ENCODE measurements at places on chromosomes 5 and 9.

DNA sequence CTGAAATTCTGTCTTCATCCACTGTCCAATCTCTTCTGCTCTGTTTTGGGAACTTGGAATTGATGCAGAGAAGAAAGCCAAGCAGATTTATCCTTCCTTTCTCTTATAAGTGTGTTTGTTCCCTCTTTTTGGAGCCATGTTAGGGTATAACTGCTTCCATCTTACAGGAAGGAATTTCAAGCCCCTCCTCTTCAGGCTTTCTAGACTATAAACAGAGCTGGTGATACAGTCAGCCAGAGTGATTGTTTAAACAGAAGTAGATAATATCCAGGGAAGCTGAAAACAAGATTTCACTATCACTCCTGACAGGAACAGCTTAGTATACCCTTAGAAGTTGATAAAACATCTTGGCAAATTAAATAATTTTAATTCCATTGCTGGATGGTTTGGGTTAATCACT is 102.1 kb upstream of the DMRT1 start:
- DNase-seq = no peak

DNA sequence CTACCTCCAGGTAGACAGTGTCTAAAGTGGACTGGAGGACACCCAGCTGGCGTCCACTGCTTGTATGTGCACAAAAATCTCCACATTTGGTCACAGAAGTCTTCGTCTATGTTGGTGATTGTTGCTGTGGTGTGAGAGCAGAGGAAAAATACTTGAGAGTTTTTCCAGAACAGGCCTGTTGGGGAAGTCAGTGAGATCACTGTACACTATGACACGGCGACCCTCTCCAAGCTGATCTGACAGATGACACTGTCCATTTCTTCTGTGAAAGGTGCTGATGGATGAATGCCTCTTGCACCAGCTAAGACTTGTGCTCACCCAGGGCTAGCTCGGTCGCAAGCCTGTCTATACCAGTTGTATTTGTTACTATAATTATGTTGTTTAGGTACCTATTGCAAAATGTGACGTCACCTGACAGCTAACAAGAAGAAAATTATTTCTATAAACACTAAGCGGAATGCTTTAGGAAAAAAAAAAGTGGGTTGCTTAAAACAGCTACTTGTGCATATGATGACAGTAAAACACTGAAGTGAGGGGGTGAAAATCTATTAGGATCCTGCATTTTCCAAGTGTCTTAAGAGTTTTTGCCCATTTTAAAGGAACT is 142.3 kb downstream of the ROR2 start:
- no peak for DNase-seq

GRCh38 chr5:95086927-95087815 is 197.7 kb downstream of the MCTP1 start:
- DNase-seq = no peak

DNA sequence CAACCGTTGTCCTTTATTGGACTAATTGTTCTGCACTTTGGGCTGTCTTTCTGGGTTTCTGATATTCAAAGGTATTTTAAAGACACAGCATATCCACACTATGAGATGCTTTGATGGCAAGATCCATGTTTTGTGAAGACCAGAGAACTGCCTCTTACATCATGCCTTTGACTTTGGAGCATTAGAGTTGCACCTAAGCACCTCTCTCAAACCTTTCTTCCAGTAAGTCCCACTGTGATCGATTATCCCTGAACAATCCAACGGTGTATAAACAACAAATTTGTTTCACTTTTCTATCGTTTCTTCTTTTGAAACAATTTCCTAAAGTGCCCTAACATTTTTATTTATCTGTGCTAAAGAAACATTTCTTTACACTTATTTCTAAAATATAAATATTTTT is 144.4 kb downstream of the KCTD16 start:
- no peak for DNase-seq

GRCh38 chr9:127014216-127014909 is 99.8 kb downstream of the RALGPS1 start:
- DNase-seq = no peak

- DNase-seq = no peak
These were observed 1915.7 kb upstream of the CDH9 start for GRCh38 chr5:28954074-28954473.

GRCh38 chr9:101387871-101388506 is 3.2 kb upstream of the BAAT start:
- no peak for DNase-seq

DNA sequence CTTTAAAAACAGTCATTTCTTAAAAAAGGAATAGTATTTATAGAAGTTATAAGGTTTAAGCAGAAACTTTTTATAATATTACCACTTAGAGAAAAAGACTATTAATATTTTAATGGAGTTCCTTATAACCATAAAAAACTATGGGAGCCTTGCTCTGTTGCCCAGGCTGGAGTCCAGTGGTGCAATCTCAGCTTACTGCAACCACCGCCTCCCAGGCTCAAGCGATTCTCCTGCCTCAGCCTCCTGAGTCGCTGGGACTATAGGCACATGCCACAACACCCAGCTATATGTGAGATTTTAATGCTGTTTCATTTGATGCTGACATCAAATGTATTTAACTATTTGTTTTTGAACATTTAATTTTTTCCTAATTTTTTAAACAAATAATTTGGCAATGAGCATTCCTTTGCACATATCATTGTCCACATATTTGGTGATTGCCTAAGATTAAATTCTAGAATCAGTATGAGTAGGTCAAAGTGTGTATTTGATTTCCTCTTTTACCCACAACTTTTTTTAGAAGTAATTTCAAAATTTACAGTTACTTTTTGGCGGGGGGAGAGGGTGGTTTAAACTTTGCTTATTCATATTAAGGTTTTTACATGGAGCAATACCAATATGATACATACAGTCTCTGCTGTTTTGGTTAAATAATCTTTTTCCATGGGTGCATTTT is 235.5 kb downstream of the ARHGEF28 start:
- no peak for DNase-seq

DNA sequence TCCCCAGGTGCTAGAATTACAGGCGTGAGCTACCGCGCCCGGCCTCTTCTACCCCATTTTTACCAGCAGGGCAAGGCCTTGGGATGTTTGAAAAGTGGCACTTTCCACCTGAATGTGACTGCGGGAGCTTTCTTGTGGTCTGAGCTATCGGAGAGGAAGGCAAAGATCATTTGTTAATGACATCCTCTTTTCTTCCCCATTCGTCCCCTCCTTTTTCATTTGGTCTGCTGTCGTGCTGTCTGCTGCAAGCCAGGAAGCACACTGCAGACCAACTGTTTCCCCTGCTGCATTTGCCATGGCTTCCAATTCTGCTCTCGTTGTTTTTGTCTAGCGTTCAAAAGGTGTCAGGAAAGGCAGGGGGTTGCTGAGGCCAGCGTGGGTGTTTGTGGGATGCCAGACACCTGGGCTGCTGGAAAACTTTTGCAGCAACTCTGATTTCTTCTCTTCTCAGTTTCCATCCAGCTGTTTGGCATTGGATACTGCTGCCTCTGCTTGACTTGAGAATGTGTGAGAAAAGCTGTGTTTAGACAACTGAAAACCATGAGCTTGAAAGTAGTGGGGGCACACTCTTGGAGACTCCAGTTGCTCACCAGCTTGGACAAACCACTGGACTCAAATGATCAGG is 196.4 kb upstream of the MSX2 start:
- DNase-seq = no peak

DNA sequence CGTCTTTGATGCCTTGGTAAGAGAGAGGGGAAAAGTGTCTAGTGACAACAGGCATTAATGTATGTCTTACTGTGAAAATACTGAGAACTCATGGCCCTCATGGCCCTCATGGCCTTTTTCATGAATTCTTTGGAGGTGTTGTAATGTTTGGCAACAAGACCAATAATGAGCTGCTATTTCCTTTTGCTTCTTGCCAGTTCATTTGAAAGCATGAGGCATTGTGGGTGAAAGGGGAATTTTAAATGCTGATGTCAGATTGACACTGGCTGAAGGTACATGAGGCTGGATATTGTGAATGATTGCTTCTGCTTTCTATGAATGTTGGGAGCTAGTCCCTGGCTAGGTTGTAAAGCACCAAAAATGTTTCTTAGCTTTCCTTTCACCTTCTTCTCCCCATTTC is 79.2 kb downstream of the DOCK2 start:
- DNase-seq = no peak

All from right atrium auricular region (tissue), 2 donors.